ENCODE measurements at places on chromosomes 1 and 21.

DNA sequence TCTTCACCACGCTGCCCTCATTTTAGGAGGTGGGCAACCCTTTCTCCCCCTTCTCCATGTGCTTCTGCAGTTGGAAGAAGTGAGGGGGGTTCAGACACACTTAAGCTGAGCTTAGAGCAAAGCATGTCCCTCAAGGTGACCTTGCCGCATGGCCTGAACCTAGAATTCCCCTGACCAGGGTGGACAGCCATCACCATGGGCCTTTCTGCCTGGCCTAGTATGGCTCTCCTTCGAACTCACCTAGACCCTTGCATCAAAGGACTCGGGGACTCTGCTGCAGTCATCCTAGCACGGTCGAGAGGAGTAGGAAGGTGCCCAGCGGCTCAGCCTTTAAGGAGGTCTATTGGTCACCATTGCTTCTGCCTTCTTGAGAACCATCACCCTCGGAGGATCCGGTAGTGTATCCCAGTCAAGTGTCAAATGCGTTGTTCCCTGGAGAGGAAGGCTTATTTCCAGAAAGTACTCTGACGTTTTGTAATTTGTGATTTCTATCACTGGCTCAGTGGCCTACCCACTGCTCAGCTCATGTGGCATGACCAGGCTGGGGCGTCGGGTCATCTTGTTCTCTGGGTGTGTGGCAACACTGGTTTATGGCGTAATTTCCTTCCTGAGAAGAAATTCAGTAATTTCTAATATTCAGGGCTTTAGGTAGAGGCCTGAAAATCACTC is at the start of gene KCNE1:
TSS of gene KCNE1 (minus strand) at position 424 of the 669 bp plus-strand sequence. CDS start 62,576 bp downstream, outside the sequence.
- no peak for DNase-seq

DNA sequence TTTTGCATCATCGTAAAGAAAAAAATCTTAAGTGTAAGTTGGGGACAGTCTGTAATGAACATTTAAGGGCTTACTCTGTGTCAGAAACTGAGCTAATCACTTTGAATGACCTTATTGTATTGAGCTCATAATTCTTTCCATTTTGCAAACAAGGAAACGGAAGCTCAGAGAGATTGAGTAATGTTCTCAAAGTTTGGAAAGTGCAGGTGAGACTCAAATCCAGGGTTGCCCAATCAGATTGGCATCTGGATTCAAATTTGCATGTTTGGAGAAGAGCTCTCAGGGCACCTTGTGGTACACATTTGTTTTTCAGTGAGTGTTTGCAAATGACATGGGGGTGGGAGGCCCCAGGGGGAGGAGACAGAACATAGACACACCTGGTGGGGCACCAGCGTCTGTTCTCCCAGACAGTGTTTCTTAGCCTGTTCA is 8.0 kb downstream of the ALPL start:
- DNase-seq: no peak

DNA sequence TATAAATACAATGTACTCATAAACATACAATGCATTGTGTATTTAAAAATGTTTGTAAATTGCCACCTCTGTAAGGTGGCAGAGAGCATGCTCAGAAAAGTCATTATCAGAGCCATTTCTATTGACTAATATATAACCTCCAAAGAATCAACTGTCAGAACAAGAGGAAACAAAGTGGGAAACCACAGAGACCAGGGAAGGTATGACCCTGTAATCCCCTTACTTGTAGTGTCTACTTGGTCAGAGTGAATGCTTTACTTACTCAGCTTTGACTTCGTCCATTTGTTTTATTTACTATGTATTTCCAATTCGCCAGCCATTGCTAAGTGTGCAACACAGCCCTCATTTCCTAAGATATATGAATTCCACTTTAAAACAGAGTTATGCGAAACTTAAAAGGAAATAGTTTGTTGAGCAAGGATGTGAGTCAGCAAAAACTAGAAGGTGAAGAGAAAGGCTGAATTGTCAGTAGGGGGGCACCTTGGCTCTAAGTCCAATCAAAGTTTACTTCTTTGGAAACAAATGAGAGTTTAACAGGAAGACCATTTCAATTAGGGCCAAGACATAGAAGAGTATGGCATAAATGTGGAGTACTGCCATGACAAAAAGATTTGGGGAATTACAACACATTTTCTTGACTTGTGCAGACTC is 671.7 kb upstream of the PTBP2 start:
- no peak for DNase-seq

- peak; percentile 38 for DNase-seq
These were observed 60.6 kb downstream of the WNT9A start for GRCh38 chr1:227886993-227887696.

DNA sequence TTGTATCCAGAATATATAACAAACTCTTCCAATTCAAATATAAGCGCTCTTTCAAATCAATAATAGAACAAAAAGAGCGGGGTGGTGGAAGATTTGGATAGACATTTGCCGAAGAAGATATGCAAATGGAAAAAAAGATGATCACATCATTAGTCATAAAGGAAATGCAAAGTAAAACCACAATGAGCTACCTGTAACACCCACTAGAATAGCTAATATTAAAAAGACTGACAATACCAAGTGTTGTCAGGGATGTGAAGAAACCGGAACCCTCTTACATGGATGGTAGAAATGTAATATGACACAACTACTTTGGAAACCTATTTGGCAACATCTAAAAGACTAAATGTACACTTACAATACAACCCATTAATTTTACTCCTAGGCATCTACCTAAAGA is 5.7 kb upstream of the TRAF5 start:
- peak; percentile 43 for DNase-seq

DNA sequence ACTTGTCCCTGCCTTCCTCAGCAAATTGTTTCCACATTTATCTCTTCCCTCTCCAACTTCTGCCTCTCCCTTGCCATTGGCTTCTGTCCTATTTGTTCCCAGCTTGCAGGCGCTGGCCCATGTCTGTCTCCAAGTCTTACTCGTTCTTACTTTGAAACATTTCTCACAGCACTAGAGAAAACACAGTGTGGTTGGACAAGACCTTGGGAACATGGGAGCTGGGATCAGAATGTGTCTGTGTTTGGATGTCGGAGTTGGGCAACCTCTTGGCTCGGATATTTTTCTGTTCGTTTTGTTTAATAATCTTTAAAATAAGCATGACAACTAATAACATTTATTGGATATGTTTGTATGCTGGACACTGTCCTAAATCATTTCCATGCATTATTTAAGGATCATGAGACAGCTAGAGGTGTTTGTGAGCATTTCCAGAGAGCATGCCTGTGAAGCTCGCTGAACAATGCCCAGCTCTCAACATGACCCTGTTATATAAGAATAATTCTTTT is 5.9 kb upstream of the BRWD1 start:
- no peak for DNase-seq

Measured in CD4-positive, alpha-beta T cell treated with Interleukin-2 at 100 ng/mL for 4 hours (primary cell).